ENCODE measurements at places on chromosomes 3 and 15. TPM values are rescaled to one million over a fixed set of nuclear protein-coding genes. Genes with fewer than 3 reads are reported as not detected.

DNA sequence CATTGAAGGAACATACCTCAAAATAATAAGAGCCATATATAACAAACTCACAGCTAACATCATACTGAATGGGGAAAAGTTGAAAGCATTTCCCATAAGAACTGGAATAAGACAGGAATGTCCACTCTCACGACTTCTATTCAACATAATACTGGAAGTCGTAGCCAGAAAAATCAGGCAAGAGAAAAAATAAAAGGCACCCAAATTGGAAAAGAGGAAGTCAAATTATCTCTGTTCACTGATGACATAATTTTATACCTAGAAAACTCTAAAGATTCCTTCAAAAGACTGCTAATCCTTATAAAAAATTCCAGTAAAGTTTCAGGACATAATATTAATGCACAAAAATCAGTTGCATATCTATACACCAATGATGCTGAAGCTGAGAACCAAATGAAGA lies 34.9 kb downstream of the SLC2A2 start:
- H3K4me1 ChIP-seq = no peaks in the 10 kb centered on the region
- DNase-seq = no peak
- no peaks in the 10 kb centered on the region for H3K36me3 ChIP-seq
- H3K27me3 ChIP-seq = peaks cover 10% of the 10 kb centered on the region

DNA sequence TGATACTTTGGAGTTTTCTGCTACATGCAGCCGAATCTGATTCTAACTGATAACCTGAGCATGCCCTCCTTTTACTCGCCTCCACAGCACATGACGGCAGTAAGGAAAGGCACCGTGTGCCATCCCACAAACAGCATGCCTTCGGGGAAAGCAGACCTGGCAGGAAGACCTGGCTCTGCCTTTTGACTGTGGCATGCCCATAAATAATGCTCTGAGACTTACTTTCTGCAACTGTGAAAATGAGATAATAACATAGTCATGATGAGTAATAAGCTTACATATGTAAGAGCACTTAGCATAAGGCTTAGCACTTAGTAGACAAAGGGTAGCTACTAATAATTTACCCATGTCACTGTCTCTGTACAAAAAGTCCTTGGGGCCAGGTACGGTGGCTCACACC lies 32.9 kb downstream of the MTHFS start:
- H3K27ac ChIP-seq = no peak overlapping the region
- DNase-seq = no peak
- no peaks in the 10 kb centered on the region for H3K27me3 ChIP-seq
- peaks cover 4% of the 10 kb centered on the region for H3K4me1 ChIP-seq
- peaks cover 74% of the 10 kb centered on the region for H3K36me3 ChIP-seq
- no peak overlapping the region for H3K4me3 ChIP-seq

- H3K4me1 ChIP-seq = no peaks in the 10 kb centered on the region
- no peak for DNase-seq
- no peak overlapping the region for H3K27ac ChIP-seq
- no peaks in the 10 kb centered on the region for H3K27me3 ChIP-seq
- no peaks in the 10 kb centered on the region for H3K36me3 ChIP-seq
Observed at GRCh38 chr3:167992381-167992780, 103.3 kb downstream of the GOLIM4 start.

DNA sequence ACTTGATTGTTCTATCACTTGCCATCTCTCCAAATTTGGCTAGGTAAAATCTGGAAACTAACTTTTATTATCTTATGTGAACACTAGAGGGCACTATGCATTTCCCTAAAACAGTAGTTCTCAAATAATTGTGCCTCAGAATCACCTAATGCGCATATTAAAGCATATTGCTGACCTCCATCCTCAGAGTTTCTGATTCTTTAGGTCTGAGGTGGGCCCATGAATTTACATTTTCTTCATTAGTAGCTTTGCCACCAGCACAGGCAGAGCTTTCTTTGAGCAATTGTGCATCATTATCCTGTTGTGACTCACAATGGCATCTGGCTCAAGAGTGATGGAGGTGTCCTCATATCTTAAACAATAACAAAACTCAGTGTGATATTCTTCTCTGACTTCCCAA lies 17.5 kb upstream of the BCHE start:
- no peak for DNase-seq
- no peaks in the 10 kb centered on the region for H3K4me1 ChIP-seq
- no peak overlapping the region for H3K4me3 ChIP-seq
- no peaks in the 10 kb centered on the region for H3K27me3 ChIP-seq

The FANCD2OS gene
- total RNA-seq = not detected

The SEC62 gene
- 147 TPM for total RNA-seq
